ENCODE measurements at places on chromosomes 2 and 18. TPM values are rescaled to one million over a fixed set of nuclear protein-coding genes. Genes with fewer than 3 reads are reported as not detected.

CARF gene
- polyA plus RNA-seq, result 5.2 TPM

RMDN2 gene
- 7.1 TPM for polyA plus RNA-seq

SP5 gene
- not detected for polyA plus RNA-seq

RGPD5 gene
- 8.8 TPM for polyA plus RNA-seq

RAX gene
- polyA plus RNA-seq, result not detected

MAP3K20 gene
- polyA plus RNA-seq, result 28.1 TPM

CFAP65 gene
- not detected for polyA plus RNA-seq

FAM124B gene
- polyA plus RNA-seq, result 0.03 TPM

DUSP28 gene
- 2.8 TPM for polyA plus RNA-seq

DIPK1C gene
- polyA plus RNA-seq, result not detected

EGR4 gene
- not detected for polyA plus RNA-seq

G6PC2 gene
- polyA plus RNA-seq, result not detected

CRYGC gene
- polyA plus RNA-seq, result not detected

NCKAP5 gene
- 3.0 TPM for polyA plus RNA-seq

- no peak overlapping the region for H3K4me3 ChIP-seq
- no peaks in the 10 kb centered on the region for H3K36me3 ChIP-seq
- peak; percentile 50 for DNase-seq
- H3K4me1 ChIP-seq, result peaks cover 70% of the 10 kb centered on the region
- no peaks in the 10 kb centered on the region for H3K27me3 ChIP-seq
- H3K27ac ChIP-seq, result peak overlapping the region; percentile 45
Measured at GRCh38 chr2:46850742-46851141, 64.9 kb downstream of the MCFD2 start.

GRCh38 chr2:161044921-161045320 is 115.3 kb upstream of the TANK start:
- no peaks in the 10 kb centered on the region for H3K36me3 ChIP-seq
- H3K4me1 ChIP-seq, result peaks cover 6% of the 10 kb centered on the region
- H3K27ac ChIP-seq, result no peak overlapping the region
- no peaks in the 10 kb centered on the region for H3K27me3 ChIP-seq
- no peak overlapping the region for H3K4me3 ChIP-seq

DNA sequence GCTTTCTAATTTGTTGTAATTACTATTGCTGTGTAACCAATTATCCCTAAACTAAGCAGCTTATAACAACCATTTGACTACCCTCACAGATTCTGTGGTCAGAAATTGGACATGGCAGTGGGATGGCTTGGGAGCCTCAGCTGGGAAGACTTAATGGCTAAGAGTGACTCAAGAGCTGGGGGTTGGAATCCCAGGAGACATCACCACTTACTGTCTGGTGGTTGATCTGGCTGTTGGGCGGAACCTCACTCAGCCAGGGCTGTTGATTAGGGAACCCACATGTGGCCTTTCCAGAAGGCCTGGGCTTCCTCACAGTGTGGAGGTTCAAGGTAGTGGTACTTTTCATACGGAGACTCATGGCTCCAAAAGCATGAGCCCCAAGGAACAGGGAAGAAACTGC is 49.8 kb downstream of the E2F6 start:
- H3K27ac ChIP-seq, result no peak overlapping the region
- no peak for DNase-seq
- H3K27me3 ChIP-seq, result no peaks in the 10 kb centered on the region
- no peaks in the 10 kb centered on the region for H3K36me3 ChIP-seq
- H3K4me3 ChIP-seq, result no peak overlapping the region

DNA sequence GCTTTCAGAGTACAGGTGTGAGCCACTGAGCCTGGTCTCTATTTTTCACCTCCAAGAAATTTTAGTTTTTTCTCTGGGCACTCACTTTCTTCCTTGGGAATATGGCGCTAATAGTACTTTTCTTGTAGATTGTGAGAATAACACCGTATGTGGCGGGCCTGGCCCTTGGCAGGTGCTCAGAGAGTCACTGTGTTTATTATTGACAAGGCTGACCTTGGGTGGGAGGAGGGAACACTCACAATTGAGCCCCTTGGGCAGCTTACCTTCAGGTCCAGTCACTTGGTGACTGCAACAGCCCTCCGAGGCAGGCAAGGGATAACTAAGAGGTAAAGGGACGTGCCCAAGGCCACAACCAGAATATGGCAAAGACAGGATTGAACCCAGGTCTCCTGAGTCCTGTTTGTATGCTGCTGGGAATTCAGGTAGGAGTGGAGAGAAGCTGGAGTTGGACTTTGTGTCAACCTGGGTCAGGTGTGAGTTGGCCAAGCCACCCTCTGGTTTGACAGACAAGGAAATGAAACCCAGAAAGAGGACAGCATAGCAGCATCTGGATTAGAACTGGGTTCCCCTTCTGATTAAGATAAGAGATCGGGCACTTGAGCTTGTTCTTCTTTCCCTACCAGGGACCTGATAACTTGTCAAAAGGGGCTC is 2.8 kb upstream of the STK25 start:
- peaks cover 2% of the 10 kb centered on the region for H3K36me3 ChIP-seq
- no peak overlapping the region for H3K27ac ChIP-seq
- H3K4me3 ChIP-seq, result no peak overlapping the region
- no peak for DNase-seq

GRCh38 chr2:62180975-62181374 is 14.9 kb upstream of the B3GNT2 start:
- H3K36me3 ChIP-seq, result no peaks in the 10 kb centered on the region
- no peaks in the 10 kb centered on the region for H3K27me3 ChIP-seq
- H3K27ac ChIP-seq, result no peak overlapping the region
- H3K4me3 ChIP-seq, result no peak overlapping the region
- no peak for DNase-seq
- H3K4me1 ChIP-seq, result no peaks in the 10 kb centered on the region

GRCh38 chr2:131004446-131005209 is 88.6 kb downstream of the FAM168B start:
- DNase-seq, result no peak
- no peak overlapping the region for H3K27ac ChIP-seq
- H3K4me3 ChIP-seq, result no peak overlapping the region
- H3K4me1 ChIP-seq, result no peaks in the 10 kb centered on the region

DNA sequence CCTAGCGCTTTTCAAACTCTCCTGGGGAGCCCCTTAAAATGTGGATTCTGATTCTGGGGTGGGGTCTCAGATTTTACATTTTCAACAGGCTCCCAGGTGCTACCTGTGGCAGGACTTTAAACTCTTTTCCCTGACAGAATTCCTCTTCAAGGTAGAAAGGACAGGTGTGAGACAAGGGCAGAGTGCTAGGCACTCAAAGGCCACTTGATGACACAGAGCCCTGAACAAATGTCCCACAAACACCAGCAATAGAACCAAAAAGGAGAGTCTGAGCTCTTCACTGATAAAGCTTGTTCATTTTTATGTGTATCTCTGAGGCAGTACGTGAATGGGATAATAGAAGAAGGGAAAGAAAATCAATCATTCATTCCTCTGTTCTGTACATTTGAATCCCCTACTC is 77.7 kb upstream of the PELI1 start:
- H3K36me3 ChIP-seq, result no peaks in the 10 kb centered on the region
- H3K4me1 ChIP-seq, result peaks cover 13% of the 10 kb centered on the region
- no peak overlapping the region for H3K27ac ChIP-seq

GRCh38 chr2:64873472-64873924 is 115.7 kb upstream of the SLC1A4 start:
- no peak for DNase-seq
- no peak overlapping the region for H3K27ac ChIP-seq
- H3K27me3 ChIP-seq, result no peaks in the 10 kb centered on the region
- peaks cover 23% of the 10 kb centered on the region for H3K4me1 ChIP-seq

DNA sequence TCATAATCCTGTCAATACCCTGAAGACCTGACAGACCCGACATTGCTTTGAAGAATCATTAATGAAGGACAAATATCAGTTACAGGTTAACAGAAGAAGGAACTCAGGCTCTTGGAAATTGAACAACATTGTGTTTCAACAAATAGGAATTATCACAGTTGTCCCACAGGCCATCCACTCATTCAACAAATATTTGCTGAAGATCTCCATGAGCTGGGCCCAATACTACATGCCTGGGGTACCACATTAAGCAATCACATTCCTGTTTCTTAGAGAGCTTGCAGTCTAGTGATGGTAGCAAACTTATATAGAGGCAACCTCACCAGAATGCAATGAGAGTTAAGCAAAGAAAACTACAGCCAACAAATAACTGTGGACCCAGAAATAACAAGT is 671.6 kb upstream of the ACVR2A start:
- no peak overlapping the region for H3K4me3 ChIP-seq
- H3K4me1 ChIP-seq, result peaks cover 17% of the 10 kb centered on the region
- peak overlapping the region; percentile 45 for H3K27ac ChIP-seq
- DNase-seq, result no peak

DNA sequence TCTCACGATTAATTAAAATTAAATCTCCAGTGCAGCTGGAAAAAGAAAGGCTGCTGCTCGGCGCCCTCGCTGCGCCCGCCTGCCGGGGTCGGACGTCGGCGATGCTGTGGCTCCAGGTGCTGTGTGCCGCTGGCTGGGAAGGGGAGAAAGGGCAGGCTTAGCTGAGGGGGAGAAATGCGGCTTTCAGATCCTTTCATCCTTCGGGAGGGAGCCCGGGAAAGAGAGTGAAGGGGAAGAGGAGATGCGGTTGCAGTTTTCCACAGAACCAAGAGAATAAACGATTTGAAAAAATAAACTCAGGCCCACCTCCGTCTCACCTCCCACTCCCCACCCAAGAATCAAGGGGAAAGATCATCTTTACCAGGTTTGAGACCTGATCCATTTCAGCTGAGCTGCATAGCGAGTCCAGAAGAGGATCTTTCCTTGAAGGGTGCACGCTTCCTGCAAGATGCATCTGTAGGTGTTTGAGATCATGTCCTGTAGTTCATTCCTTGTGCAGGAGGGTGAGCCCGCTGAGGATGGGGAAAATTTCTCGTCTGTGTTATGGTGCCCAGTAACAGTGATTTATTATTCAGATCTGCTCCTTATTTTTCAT is 495 bp downstream of the TMEM169 start:
- peak overlapping the region; percentile 82 for H3K4me3 ChIP-seq
- no peaks in the 10 kb centered on the region for H3K4me1 ChIP-seq
- no peaks in the 10 kb centered on the region for H3K36me3 ChIP-seq
- no peak for DNase-seq

- H3K27me3 ChIP-seq, result no peaks in the 10 kb centered on the region
- no peaks in the 10 kb centered on the region for H3K36me3 ChIP-seq
- H3K4me3 ChIP-seq, result no peak overlapping the region
- H3K27ac ChIP-seq, result no peak overlapping the region
Measured at GRCh38 chr2:46181789-46182530, 115.2 kb upstream of the EPAS1 start.

GRCh38 chr2:8546612-8547283 is 135.1 kb upstream of the ID2 start:
- no peaks in the 10 kb centered on the region for H3K36me3 ChIP-seq
- no peak for DNase-seq
- H3K4me1 ChIP-seq, result no peaks in the 10 kb centered on the region
- no peaks in the 10 kb centered on the region for H3K27me3 ChIP-seq
- no peak overlapping the region for H3K27ac ChIP-seq

DNA sequence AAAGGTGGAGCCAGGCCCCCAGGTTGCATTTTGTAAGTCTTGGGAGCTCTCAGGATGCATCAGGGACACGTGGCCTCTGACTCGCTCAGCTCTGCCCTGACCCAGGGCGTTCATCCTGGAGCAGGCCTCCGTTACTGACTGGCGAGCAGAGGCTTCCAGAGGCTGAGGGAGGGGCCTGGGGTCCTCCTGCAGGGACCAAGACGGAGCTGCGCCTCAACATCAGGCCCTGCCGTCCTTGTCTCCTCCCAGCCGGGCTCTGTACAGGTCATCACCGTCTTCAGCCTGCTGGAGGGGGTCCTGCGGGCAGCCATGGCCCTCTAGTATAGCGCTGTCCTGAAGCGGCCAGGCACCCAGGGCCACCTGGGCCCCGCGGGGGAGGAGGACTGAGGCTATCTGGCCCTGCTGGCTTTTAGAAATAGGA is 10.2 kb upstream of the ALPP start:
- H3K4me3 ChIP-seq, result no peak overlapping the region
- no peaks in the 10 kb centered on the region for H3K27me3 ChIP-seq
- no peak for DNase-seq
- no peaks in the 10 kb centered on the region for H3K36me3 ChIP-seq
- no peak overlapping the region for H3K27ac ChIP-seq
- H3K4me1 ChIP-seq, result no peaks in the 10 kb centered on the region

DNA sequence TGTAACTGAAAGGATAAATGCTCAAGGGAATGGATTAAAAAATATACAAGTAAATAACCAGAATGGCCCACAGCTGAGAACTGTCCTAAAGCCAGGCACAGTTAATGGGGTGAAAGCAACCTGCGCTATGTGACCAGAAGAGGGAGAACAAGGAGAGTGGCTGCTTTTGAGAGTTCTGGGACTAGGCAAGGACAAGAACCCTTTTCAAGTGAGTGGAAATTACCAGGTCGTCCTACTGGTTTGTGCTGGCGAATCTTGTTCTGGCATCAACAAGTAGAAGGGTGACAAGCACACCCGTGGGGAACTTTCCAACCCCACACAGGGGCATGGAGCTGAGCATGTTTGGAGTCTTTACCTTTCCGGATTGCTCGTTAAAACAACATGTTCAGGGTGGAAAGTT is 82.8 kb downstream of the TMEM17 start:
- no peaks in the 10 kb centered on the region for H3K27me3 ChIP-seq
- H3K4me1 ChIP-seq, result peaks cover 25% of the 10 kb centered on the region
- no peak for DNase-seq
- no peaks in the 10 kb centered on the region for H3K36me3 ChIP-seq

DNA sequence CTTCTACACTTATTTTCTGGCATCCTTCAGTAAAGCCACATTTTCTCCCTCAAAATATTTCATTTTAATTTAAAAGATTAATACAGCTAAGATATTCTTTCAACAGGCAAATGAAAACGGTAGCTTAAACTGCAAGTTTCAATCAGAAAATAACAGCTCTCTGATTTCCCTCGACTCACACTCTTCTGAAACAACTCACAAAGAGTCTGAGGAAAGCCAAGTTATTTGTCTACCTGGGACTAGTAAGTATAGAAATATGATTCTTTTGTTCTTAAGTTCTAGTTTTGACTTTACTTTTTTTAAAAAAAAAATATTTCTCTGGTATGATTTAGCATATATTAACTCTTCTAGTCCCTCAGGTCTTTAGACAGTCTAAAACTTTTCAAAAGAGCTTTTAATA is 27.2 kb downstream of the CEP192 start:
- H3K27ac ChIP-seq, result peak overlapping the region; percentile 92
- H3K27me3 ChIP-seq, result no peaks in the 10 kb centered on the region
- DNase-seq, result no peak
- H3K36me3 ChIP-seq, result peaks cover 9% of the 10 kb centered on the region
- no peak overlapping the region for H3K4me3 ChIP-seq

DNA sequence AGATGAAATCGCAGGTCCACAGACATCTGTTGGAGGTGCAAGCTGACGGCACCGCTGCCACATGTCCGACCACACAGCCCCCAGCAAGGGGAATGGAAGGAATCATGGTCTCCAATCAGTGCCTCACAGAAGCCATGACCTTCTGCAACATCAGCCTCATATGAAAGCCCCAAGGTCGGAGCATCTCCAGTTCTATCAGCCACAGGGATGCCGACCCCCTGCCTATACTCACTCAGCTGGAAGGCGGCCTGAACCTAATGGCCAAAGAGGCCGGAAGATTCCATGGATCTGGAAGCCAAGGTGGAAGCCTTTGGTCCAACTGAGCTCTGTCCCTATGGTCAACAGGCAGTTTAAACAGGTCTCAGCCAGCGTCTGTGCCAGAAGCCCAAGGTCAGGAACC is 278.8 kb downstream of the TNS1 start:
- H3K27me3 ChIP-seq, result no peaks in the 10 kb centered on the region
- no peak overlapping the region for H3K4me3 ChIP-seq
- no peaks in the 10 kb centered on the region for H3K4me1 ChIP-seq

Data from keratinocyte (primary cell).